Peyer's patch (tissue), 4 donors: ENCODE measurements at places on chromosomes 2 and 18. TPM values are rescaled to one million over a fixed set of nuclear protein-coding genes. Genes with fewer than 3 reads are reported as not detected.

- no peak for DNase-seq
These were observed 108.3 kb upstream of the NRP2 start for GRCh38 chr2:205574001-205574400.

- DNase-seq: no peak
These were observed 248.9 kb downstream of the MYCN start for GRCh38 chr2:16189029-16189835.

DNA sequence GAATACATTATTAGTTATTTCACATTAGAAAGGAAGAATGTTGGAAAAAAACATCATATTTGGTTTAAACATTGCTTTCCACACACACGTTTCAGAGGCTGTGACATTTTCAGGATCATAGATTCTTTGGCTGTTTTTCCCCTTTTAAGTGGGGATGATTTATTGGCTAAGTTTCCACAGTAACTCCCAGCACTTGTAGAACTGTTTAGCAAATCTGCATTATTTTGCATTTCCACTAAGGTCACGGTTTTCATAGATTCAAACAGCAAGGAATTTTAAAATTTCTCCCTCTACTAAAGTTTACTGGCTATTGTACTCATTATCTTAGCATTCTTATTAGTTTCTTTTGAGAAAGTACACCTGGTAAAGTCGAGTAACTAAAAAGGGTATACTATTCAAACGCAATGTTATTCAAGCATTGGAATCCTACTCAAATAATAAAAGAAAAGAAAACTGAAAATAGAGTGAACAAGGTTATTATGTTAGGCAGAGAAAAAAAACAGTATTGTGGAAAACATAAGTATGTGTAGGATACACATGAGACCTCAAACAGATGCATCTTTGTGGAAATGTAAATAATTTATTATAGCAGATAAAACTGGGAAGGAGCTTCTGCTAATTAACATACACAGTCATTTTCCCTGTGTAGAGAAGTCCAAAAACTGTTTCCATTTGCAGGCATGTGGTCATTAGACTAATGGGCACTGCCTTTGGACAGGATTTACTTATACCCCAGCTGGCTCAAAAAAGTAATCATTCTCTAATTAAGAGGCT is 633.8 kb downstream of the NRXN1 start:
- DNase-seq: no peak

Gene CCDC148
- not detected for total RNA-seq

Gene MDH1B
- total RNA-seq: 1.1 TPM

DNA sequence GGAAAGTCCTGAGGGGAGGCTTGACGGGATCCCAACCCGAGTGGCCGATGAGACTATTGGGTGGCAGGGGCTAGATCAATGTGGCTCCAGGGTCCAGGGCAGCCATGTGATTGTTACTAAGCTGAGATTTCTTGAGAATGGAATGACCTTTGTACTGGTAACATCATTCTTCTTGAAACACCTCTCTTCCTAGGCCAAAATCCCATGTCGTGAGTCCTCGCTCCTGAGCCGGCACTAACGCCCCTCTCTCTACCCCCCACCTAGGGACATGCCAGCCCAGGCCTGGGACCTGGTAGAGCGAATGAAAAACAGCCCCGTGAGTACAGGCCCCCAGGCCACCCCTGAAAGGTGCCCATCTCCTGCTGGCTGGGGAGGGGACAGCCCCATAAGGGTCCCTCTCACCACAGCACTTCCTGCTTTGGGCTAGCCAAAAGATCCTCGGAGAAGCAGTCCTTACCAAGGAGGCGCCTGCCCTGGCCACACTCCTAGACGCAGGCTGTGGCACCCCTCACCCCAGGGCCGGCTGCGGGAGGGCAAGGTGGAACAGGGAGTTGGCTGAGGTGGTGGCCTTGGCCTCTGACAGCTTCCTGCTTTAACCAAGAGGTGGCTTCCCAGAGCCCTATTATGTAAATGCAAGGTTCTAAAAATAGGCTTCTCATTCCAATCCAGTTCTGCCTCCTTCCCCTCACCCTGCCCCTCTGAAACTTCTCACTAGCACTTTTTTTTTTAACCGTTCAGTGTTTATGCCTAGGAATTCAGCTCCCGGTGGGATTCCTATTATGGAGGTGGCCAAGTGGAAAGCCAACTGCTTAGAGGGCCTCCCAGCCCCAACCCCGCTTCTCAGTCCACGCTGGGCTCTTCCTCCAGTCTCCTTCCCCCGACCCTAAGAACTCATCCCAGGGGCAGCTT is 126.6 kb upstream of the PPP1CB start:
- DNase-seq: peak; percentile 84

- no peak for DNase-seq
These were observed 135.2 kb upstream of the RBMS1 start for GRCh38 chr2:160628811-160629210.

Gene FHOD3
- 5.4 TPM for total RNA-seq

DNA sequence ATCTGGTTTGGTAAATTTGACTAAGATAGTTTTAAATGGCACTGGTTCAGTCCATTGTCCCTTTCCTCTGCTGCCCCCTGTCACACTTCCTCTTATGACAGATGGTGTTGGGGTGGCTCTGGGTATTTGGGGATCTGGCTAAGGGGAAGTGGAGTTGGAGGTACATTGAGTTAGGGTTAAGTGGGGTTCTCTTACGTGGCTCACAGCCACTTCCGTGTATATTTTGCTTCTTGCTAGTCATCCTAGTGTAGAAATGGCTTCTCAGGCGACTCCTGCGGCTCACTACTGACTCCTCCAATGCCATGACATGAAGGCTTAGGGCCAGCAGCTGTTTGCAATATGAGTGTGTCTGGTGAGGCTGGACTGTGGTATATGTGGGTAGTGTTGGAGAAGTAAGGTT is 187.0 kb downstream of the HAUS1 start:
- DNase-seq: peak; percentile 19

DNA sequence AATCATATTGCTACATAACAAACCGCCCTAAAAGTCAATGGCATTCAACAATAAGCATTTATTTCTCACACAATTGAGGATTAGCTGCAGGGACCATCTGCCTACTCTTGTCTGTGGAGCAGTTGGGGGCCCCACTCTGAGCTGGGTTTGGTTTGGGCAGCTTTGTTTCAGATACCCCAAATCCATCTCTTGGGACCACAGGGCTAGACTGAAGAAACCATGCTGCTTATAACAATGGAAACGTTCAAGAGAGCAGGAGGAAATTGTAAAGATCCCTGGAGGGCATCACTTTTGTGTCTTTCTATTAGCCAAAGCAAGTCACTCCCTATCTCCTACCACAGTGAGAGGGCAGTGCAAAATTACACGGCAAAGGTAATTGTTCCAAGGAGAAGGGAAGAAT is 146.5 kb upstream of the MGAT5 start:
- DNase-seq: no peak

GRCh38 chr2:164510895-164511294 is 110.4 kb downstream of the GRB14 start:
- DNase-seq: no peak

GRCh38 chr2:71548646-71549425 is 95.5 kb downstream of the DYSF start:
- peak; percentile 81 for DNase-seq
